ENCODE measurements at places on chromosomes 13 and 19.

DNA sequence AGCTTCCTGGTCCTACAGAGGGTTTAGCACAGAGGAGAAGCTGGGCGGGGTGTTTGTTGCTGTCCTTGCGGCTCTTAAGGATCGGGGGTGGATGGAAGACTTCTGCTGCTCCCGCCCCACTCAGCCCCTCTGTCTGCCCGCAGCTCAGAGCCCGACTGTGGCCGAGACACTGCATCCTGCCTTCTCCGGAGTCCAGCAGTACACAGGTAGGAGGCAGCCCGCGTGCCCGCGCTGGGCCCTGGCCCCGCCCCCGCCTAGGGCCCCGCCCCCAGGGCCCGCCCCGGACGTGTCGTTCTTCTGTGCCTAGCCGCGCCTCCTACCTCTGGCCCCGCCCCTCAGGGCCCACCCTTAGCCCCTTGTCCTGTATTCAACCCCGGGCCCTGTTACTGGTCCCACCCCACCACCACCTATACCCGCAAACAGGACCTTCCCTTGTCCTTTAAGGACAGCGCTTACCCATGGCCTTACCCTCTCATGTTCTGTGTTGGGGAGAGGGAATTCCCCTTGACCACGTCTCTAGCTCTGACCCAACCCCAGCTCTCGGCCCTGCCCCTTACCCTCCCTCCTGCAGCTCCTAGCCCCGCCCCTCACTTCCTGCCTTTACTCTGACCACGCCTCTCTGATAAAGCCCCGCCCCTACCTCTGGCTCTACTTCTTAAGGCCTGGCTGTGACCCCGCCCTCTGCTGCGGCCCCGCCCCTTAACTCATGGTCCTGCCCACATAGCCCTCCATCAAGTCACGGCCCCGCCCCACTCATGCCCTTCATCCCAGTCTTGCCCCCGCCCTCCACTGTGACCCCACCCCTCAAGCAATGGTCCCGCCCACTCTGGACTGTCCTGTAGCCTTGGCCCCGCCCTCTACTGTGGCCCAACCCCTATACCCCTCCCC is 60.5 kb downstream of the CELF5 start:
- peak; percentile 77 for DNase-seq

DNA sequence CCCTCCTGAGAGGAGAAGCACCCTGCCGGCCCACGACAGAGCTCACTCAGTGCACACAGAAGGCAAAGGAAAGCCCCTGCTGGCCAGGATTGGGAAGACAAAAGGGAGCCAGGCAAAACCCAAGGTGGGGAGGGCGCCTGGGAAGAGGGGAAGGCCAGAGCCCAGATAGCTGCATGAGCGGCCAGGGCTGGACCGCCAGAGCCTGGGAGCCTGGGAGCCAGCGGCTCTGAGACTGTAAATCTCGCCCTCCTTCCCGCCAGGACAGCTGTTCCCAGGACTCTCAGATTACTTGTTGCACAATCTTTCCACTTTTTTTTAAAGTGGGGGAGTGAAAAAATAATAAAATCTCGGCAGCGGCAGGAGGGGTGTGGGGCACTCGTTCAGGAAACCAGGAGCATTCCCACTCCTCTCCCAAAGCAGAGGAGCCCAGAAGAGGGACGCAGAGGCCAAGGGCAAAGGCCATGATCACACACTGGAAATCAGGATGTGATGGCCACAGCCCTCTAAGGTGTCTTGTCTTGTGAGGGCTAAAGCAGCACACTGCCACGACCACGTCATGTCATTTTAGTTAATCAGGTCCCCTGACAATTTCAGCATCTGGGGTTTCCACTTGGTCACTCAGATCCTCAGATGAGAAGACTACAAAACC is 19.6 kb upstream of the EPHX3 start:
- no peak for DNase-seq

GRCh38 chr13:31038834-31039552 is 106.5 kb downstream of the TEX26 start:
- peak; percentile 53 for DNase-seq

DNA sequence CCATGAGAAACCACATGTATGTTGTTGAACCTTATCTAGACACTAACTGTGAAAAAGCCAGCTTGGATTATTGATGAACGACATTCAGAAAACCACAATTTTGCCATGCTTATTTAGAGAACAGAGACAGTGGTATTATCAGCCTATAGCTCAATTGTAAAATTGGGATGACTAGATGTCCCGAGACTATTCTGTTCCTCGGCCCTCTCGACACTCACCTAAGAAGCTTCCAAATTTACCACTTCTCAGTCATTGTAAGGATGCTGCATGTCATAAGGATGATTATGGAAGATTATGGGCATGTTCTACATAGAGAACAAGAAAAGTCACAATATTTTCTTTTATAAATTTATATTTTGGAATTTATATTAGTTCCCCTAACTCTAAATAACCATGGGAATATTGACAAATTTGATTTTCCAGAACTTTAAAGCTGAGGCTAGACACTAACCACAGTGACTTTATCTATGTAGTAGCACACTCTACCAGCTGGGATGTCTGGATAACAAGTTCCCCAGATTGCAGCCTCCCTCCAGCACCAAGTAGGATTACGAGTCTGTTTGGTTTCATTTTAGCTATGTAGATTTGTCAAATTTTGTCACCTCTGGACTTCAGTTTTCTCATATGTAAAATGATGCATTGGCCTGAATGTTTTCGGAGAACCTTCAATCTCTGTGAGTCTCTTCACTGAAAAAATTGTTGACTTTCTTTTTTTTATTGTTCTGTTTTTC is 513.6 kb downstream of the IRS2 start:
- DNase-seq: no peak

- no peak for DNase-seq
These were observed 124.2 kb downstream of the UQCRFS1 start for GRCh38 chr19:29088761-29089160.

- DNase-seq: no peak
These were observed 391.6 kb downstream of the KCNRG start for GRCh38 chr13:50406831-50407230.

DNA sequence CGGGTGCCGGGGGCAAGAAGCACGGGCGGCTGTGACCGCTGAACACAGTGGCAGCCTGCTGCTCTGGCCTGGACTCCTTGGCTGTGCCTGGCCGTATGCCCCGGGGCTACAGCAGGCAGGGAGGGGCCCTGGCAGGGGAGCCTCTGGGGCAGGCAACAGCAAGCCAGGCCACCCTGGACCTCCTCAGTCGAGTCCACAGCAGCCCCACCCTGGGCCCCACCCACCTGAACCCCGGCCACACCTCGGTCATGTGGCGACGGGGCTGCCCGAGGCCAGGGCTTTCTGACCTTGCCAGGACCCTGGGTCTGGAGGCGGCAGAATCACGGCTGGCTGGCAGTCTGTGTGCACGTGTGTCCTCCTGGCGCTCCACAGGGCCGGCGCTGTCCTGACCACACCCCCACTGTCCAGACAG is 8.7 kb downstream of the CILP2 start:
- DNase-seq: no peak

- DNase-seq: no peak
These were observed 56.0 kb downstream of the ZNF536 start for GRCh38 chr19:30428092-30428680.

GRCh38 chr13:36788276-36788675 is 30.7 kb upstream of the RFXAP start:
- DNase-seq: no peak
